ENCODE measurements at places on chromosomes 4 and X.

- no peak for DNase-seq
Measured at GRCh38 chrX:139914421-139914820, 18.4 kb downstream of the ATP11C start.

- DNase-seq: no peak
Measured at GRCh38 chr4:39305912-39306677, 60.1 kb downstream of the RFC1 start.

- DNase-seq: no peak
Measured at GRCh38 chr4:30717208-30718020, 2.8 kb upstream of the PCDH7 start.

DNA sequence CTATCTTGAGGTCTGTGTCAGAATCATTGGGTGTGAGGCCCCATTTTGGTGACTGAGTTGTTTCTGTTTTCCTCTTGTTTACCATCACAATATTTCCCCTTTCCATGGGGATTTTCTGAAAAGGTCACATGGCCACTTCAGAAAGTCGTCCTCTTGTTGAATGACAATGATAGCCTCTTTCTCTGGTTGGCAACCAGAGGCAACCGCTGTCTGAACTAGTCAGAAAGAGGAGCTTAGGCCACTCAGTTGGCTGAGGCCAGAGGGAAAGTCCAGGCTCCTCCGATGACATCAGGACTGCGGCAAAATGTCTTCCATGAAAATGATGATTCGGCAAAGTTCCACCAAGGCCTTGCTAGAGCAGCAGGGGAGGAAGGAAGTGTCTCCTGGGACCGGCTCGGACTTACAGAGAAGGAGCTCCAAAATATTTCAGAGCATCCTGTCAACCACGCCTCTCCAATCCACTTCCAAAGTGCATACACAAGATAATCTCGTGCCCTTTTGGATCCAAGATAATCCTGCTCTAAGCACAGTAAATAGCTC lies 19.1 kb upstream of the RBM47 start:
- DNase-seq: no peak

- DNase-seq: no peak
Measured at GRCh38 chrX:148024425-148025148, 43.5 kb downstream of the FMR1NB start.

All from NCI-H2171 (cell line).